ENCODE measurements at places on chromosomes 11 and 22.

DNA sequence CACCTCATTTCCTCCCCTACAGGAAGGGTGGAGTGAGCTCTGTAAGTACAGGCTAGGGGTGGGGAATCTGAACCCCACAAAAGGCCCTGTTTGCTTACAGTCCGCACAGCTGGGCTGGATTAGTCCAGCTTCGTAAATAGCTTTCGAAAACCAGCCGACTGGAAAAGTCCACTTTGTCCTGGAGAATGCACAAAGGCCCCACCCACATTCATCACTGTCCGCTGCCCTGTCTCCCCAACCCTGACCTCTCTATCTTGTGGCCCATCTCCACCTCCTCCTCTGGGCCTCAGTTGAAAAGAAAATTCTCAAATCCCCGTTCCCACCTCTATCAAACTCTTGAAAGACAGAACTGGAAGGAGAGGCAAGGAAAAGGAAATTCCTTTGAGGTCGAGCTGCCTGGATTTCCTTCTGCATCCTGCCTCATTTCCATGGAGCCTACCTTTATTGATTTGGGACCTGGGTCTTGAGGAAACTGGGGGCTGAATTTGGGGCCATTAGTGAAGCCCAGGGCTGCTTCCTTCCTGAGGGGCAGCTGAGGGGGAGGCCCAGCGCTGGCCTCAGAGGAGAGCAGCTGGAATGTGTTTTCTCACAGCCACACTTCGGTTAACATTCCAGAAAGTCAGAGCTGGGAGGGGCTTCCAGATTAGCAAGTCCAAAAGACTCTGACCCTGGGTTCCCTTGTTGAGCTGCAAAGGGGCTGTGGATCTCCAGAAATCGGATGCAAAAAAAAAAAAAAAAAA, 147.6 kb downstream of the FBXO7 start:
- DNase-seq: no peak

DNA sequence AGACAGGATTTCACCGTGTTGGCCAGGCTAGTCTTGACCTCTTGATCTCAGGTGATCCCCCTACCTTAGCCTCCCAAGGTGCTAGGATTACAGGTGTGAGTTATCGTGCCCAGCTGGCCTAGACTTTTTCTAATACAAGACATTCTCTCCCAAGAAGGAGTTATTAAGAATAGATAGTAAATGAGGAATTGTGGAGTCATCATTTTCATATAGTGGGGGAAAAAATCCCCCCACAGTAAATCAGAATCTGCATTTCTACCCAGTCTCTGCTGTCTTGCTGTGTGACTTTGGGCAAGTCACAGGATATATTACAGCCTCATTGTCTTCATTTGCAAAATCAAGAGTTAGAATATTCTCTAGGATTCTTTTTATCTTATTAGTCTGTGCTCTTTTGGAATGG, 21.6 kb downstream of the SLC6A5 start:
- no peak for DNase-seq

- DNase-seq: no peak
Observed at GRCh38 chr11:115298300-115299012, 205.8 kb downstream of the CADM1 start.

- DNase-seq: no peak
Observed at GRCh38 chr11:57364851-57365660, 15.9 kb downstream of the PRG3 start.

GRCh38 chr11:75592715-75593114, 30.7 kb downstream of the SERPINH1 start:
- no peak for DNase-seq

DNA sequence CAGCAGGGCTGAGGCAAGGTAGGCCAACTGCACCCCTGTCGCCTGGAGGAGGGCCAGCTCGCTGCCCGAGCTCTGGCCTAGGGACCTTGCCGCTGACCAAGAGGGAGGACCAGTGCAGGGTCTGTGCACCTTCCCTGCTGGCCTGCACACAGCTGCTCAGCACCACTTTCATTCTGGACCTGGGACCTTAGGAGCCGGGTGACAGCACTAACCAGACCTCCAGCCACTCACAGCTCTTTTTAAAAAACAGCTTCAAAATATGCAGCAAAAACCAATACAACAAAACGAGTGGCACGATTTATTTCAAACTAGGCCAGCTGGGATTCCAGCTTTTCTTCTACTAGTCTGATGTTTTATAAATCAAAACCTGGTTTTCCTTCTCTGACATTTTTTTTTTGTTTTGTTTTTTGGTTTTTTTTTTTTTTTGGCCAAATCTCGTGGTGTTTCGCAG, 18.0 kb downstream of the RSPH14 start:
- no peak for DNase-seq

DNA sequence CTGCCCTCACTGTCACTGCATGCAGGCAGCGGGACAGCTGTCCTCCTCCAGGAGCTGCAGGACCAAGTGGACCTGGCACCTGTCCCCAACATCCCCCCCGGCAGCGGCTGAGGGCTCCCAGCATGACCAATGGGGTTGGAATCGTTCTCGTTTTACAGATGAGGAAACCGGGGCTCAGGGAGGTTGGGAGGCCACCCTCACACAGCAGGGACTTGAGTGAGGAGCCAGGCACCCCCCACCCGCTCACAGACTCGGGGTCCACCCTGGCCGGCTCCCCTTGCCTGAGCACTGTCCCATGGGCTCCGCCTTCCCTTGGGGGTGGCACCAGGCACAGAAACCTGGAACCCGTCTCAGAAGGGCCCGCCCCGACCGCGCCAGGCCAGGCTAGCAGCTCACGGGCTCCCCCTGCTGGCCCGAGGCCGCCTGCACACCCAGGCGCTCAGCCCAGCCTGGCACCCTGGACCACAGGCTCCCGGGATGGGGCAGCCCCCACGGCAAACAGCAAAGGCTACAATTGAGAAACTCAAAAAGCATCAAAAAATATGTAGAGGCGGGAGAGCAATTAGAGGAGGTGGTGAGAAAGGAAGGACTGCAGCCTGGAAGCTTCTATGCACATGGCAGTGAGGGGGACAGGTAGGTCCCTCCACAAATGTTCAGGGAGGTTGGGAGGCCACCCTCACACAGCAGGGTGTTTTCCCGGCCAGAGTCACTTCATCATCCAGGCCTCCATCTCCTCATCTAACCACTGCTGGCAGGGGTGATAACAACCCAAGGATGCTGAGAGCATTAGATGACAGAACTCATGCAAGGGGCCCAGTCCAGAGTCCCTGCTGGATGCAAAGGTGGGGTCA, 12.8 kb downstream of the MACROD1 start:
- DNase-seq: peak; percentile 72

DNA sequence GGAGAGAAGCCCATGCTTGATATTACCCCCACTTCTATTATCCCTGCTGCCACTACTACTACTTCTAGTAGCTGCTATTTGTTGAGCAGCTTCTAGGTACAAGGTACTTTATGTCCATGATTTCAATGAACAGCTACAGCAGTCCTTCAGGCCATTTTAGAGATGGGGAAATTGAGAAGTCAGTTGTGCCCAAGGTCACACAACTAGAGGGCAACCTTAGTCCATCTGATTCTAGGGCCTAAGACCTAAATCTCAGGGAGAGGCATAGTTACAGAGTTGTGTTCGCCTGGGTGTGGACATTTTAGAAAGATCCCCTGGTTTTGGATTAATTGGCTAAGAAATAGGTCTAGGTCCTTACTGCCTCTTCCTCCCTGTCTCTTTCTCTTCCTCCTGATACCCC, 52.3 kb downstream of the MICAL2 start:
- no peak for DNase-seq

GRCh38 chr22:40463017-40463631, 92.7 kb downstream of the SGSM3 start:
- peak; percentile 59 for DNase-seq

- DNase-seq: no peak
Observed at GRCh38 chr22:45544588-45545170, 42.0 kb downstream of the FBLN1 start.

GRCh38 chr22:38793317-38793716, 626 bp downstream of the DNAL4 start:
- no peak for DNase-seq

DNA sequence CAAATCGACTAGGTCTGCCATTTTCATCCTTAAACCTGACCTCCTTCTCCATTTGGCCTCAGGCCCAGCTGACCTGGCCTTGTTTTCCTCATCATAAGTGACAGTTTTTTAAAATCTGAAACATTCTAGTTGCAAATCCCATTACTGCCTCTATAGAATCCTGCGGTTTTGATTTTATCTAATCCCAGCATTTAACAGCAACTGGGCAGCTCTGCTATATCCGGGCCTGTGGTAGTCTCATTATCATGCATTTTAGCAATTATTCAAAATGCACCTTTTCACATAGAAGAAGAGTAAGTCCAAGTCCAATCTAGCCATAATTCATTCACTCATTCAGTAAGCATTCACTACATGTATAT, 28.6 kb upstream of the BIRC3 start:
- DNase-seq: no peak

GRCh38 chr11:32919338-32919737, 26.7 kb downstream of the QSER1 start:
- no peak for DNase-seq

GRCh38 chr22:32261306-32261705, 6.2 kb upstream of the SLC5A4 start:
- no peak for DNase-seq

GRCh38 chr11:73281796-73282660, 9.9 kb downstream of the P2RY6 start:
- no peak for DNase-seq

- no peak for DNase-seq
Observed at GRCh38 chr11:70473186-70473872, 75.0 kb downstream of the CTTN start.

GRCh38 chr11:132158091-132158490, 787.7 kb downstream of the NTM start:
- DNase-seq: no peak

GRCh38 chr11:20278727-20279126, 84.8 kb upstream of the HTATIP2 start:
- DNase-seq: no peak

DNA sequence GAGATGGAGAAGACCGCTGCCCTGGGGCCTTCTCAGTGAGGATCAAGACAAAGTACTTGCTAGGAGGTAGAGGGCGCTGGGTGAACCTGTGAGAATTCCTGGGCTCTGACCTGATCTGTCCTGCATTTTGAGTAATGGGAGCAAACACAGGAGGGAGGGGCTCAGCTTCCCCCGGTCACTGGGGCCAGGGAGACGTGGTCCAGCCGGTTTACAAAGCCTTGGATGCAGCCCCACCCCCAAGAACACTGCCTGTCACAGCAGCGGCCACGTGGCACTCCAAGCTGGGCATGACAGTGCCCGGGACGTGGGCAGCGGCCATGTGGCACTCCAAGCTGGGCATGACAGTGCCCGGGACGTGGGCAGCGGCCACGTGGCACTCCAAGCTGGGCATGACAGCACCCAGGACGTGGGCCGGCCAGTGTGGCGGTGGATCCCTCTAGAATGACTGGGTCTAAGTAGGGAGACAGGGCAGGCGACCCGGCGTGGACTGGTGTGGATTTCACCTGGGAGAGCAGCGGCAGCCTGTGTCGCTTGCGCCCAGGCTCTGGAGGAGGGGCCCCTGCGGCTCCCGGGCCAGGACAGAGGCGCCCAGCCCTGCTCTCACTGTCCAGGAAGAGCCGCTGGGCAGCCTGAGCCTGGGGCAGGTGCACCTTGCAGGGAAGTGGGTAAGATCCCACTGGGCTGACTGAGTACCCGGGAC, 2.5 kb upstream of the TTLL8 start:
- no peak for DNase-seq

DNA sequence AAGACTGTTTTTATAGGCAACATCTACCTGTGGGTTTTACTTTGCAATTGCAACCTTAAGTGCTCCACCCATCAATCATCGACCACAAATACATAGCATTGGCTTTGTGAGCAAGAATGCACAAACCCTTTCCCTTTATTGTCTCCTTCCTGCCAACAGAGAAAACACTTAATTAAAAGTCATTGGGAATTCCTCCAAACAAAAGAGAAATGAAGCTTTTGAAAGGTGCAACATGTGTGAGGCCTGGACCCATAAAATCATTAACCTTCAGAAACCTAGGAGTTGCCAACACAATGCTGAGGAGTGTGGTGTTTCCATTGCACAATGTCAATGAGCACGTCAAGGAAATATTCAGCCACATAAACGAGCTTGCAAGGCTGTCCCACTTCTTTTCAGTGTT, 223.2 kb downstream of the BLID start:
- DNase-seq: no peak

- no peak for DNase-seq
Observed at GRCh38 chr11:14184028-14184940, 174.7 kb downstream of the RRAS2 start.

- DNase-seq: no peak
Observed at GRCh38 chr11:123158033-123159003, 36.7 kb downstream of the CLMP start.

DNA sequence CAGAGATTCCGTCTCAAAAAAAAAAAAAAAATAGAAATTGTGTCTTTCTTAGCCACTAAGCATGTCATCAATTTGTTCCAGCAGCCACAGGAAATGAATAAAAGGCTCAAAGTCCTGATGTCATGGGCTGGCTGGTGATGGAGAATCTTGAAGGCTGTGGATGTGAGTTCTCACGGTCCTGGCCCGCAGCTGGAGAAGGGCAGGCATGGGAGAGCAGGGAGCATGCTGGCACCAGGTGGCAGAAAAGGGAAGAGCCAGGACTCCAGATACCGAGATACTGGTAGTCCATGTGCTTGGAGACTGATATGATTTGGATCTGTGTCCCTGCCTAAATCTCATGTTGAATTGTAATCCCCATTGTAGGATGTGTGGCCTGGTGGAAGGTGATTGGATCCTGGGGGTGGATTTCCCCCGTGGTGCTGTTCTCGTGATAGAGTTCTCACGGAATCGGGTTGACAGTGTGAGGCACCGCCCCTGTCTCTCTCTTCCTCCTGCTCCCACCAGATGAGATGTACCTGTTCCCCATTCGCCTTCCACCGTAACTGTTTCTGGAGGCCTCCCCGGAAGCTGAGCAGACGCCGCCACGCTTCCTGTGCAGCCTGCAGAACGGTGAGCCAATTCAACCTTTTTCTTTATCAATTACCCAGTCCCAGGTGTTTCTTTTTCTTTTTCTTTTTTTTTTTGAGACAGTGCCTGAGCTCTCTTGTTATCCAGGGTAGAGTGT, 18.1 kb downstream of the MRGPRD start:
- peak; percentile 54 for DNase-seq

DNA sequence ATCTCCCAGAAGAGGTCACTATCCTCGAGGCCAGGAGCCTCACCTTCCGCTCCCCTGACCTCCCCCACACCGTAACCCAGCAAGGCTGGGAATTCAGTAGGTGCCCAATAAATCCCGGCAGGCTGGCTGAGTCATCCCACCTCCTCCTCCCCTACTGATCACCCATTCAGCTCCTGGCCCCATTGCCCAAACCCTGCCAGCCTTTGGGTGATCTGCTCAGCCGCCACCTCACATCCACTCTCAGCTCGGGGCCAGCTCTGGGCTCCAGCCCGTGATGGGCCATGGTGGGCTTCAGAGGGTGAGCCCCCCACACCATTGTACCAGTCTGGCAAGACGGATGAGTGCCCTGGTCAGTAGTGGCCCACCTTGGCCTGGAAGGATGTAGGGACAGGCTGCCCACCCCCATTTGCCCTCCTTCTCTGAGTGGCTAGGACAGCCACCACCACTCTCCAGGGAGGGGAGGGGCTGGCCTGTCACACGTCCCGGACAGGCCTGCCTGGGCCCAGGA, 8.2 kb downstream of the TRPM5 start:
- no peak for DNase-seq

GRCh38 chr22:22127100-22127499, 117.5 kb upstream of the VPREB1 start:
- no peak for DNase-seq

Measured in CD4-positive, alpha-beta T cell treated with Interleukin-12 subunit alpha and Interleukin-12 subunit beta, for 1 hour (primary cell).